CD8-positive, alpha-beta memory T cell (primary cell): ENCODE measurements at places on chromosomes 11 and 22.

GRCh38 chr11:14184028-14184940 is 174.7 kb downstream of the RRAS2 start:
- DNase-seq, result no peak

- no peak for DNase-seq
These were observed 4.5 kb upstream of the TMEM223 start for GRCh38 chr11:62796281-62796680.

DNA sequence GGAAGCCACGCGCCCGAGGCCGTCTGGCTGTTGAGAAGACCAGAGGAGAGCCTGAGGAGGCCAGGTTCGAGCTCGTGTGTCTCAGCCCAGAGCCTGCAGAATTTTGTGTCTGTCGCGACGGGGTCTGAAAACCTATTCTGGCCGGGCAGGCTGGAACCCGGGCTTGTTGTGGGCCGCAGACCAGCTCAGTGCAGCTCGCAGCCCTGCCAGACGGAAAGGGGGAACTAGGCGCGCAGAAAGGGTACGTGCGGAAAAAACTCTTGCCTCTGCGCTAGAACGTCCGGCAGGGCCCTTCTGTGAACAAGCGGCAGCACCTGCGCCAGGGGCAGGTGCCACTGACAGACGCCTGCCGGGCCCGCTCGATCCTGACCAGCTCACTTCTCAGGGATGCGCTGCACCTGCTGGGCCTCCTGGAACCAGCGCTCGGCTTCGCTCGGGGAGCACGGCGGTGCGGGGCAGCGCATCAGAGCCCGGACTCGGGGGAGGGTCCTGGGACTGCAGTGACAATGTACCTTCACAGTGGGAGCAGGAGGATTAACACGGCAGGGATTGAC is 409.3 kb downstream of the BRD1 start:
- DNase-seq, result no peak

GRCh38 chr11:123509737-123510578 is 79.9 kb downstream of the GRAMD1B start:
- DNase-seq, result no peak

GRCh38 chr22:48952256-48953102 is 875.2 kb downstream of the BRD1 start:
- DNase-seq, result no peak

- no peak for DNase-seq
These were observed 2.6 kb upstream of the P2RY6 start for GRCh38 chr11:73269459-73270015.

DNA sequence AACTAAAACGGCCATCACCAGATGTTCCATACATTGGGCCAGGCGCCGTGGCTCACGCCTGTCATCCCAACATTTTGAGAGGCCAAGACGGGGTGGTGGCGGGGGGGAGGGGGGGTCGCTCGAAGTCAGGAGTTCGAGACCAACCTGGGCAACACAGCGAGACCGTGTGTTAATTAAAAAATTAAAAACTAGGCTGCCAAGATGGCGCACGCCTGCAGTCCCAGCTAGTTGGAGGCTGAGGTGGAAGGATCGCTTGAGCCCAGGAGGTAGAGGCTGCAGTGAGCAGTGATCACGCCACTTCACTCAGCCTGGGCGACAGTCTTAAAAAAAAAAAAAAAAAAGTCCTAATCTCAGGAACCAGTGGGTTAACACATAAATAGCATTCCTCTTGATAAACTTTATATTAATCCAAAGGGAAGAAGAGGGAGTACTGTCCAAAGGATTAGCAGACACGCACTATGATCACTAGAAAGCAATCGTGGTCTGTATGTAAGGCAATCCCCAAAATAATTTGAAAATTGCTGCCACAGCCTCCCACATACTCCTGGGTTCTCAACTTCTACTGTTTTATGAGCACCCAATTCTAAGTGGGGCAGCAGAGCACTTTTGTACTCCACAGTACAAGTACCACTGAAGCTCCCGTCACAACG is 604 bp downstream of the PUS3 start:
- no peak for DNase-seq

DNA sequence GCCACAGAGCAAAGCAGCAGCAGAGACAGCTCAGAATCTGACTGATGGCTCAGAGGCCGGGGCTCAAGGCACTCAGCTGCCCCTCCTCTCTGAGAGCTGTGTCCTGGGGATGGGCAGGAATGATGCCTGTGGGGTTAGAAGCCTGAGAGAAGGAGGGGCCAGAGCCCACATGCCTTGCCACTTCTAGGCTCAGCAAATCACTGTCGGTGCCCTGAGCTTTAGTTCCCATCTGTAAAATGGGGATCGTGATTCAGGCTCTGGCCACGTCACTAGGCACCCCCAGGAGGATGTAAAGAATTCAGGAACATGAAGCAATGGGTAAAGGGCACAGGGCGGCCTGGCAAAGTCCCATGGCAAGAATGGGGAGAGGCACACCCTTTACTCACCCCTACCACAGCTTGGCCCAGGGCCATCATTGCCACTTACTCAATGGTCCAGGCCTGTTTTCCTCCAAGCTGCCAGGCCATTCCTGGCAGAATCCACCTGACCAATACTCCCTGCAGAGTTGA is 3.4 kb upstream of the CDC42EP2 start:
- DNase-seq, result no peak

DNA sequence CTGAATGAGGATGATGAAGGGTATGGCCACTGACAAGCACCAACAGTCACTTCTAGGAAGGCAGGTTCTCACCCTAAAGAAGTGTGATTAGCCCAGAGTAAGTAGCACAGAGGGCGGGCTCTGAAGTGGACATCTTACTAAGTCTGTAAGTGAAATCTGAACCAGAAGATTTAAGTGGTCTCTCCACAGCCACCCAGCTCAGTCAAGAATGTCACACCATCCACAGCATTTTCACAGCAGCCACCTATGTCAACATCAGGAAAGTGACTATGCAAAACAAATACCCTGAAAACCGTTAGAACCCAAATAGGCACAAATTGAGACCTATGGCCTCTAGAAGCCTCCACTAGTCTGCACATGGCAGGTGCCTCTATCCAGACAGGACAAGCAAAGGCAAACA is 23.0 kb upstream of the STK33 start:
- DNase-seq, result no peak

DNA sequence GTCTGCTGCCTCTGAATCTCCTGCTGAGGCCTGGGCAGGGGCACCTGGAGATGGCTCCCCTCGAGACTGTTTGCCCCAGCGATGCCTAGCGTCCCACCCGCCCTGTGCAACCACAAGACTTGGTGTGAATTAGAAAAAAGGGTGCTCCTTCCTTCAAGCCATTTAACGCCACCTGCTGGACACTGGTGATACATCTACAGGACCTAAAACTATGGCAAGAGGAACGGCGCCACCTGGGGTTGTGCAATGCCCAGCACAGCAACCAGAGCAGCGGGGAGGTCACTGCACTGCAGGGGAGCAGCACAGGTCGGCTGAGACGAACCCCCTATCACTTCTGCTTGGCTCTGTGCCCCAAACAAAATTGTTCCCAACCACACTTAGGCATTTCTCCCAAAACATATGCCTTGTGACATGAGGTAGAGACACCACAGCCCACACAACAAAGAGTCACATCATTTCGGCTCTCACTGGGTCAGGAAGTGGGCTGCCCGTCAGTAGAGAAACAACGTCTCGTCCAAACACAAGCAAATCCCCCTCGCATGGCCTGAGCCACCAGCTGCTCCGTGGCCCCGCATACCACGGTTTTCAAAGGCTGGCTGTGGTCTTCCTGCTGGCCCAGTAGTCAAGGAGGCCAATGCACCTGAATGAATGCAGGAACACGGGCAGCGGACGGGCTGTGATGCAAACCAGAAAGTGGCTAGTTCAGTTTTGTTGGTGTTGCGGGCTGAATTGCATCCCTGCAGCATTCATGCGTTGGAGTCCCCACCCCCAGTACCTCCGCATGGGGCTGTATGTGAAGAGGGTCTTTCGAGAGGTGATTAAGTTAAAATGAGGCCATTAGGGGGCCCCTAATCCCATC is 171.9 kb downstream of the SHANK2 start:
- DNase-seq, result no peak

- no peak for DNase-seq
These were observed 5.0 kb downstream of the ZP1 start for GRCh38 chr11:60872124-60872960.

DNA sequence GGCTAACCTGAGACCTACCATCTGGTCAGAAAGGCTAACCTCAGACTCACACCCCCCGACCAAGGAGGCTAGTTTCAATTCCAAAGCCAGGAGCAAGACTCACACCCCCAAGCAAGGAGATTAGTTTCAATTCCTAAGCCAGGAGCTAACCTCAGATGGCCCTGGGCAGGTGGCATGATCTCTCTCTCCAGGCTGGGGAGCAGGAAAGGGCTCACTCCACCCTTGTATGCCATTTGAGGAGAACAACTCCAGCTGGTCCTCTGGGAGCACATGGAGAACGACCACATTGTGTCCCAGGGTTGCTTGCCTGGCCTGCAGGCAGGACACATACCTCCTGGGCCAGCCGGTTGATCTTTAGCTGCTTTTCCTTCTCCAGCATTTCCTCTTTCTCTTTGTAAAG is 32.6 kb downstream of the USH1C start:
- DNase-seq, result no peak

DNA sequence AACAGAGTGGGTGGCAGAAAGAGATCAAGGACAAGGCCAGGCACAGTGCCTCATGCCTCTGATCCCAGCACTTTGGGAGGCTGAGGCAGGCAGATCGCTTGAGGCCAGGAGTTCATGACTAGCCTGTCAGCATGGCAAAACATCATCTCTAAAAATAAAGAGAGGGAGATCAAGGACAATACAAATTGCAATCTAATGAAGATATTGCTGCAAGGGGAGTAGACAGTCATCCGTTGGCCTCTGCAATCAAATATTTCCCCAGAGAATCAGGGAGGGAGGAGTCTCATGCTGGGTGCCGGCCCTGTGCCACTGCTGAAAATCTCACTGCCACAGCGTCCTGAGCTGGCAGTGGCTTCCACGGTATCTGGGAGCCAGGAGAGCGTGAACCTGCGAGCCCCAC is 19.4 kb upstream of the IL17RA start:
- DNase-seq, result no peak

DNA sequence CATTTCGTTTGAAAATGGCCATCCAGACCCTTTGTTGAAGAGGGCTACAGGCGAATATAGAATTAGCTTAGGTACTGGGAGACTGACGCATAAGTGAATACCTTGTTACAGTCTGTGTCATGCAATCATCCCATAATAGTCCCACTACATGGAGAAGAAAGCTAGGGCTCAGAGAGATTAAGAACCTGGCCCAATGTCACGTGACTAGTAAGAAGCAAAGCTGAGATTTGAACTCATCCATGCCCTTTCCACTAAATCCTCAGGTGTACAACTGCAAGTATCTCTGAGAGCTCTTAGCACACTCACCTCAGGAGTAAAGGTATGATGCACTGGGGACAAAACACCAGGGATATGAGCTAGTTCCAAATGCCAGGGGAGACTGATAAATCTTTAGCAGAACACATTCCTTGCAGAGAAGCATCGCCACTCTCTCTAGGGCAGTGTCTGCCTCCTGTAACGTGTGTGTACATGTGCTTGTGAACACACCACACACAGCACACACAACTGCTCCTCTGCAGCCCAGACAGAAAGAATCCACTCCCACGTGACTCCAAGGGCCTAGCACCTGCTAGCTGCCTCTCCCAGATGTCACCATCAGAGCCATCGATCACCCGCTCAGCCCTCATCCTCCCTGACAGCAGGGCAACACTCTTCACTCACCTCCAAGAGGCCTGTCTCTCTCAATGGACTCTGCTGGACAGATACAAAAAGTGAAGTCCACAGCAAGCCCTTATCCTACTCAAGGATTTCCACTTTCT is 402.8 kb downstream of the NXPE2 start:
- no peak for DNase-seq

DNA sequence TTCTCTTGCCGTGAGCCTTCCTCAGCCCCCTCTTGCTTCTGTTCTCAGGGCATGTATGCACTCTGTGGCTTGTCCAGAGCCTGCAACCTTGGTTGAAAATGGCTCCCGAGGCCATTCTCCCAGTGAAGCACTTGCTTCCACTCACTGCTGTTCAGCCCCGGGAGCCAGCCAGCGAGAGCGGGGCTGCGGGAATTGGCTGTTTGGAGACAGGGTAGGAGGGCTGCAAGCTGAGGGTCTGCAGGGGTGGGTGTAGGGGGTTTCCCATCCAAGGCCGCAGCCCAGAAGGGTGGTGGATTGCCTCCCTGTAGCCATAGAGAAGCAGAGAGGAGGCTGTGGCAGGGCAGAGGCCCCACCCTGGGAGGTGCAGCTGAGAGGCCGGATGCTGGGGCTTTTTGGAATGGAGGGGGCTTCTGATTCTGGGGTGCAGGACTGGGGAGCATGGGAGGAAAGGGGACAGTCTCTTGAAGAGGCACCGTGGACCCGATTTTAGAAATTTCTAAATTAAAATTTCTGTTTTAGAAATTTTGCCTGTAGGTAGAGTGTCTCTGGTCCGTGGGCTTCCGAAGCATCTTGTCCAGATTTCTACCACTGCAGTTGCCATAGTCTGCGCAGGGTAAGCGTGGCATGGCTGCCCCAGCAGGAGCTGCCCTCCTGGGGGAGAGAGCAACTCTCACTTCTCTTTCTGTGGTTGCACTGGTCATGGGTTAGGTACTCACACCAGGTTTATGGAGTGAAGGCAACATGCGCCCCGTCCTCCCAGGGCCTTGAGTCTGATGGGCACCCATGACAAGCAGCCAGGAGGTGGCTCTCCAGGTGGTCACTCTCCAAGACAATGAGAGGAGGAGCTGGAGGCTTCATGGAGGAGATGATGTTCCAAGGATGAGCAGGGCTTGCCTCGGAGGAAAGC is 100.2 kb downstream of the TBC1D22A start:
- DNase-seq, result no peak

- no peak for DNase-seq
These were observed 200.5 kb upstream of the LRRC4C start for GRCh38 chr11:41659985-41660384.

DNA sequence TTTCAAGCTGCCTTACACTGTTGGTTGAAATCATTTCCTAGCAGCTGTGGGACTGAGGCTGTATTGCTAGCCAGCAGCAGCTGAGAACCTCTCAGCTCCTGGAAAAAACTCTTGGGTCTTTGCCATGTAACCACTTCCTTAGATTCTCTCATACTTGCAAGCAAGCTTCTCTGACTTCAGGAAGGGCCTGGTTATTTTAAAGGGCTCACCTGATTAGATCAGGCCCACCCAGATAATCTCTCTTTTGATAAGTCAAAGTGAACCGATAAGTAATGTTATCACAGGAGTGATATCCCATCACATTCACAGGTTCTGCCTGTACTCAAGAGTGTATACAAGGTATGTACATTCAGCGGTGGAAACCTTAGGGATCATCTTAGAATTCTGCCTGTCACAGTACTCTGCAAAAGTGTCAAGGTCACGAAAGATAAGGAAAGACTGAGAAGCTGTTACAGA is 7.4 kb upstream of the CLPB start:
- no peak for DNase-seq

DNA sequence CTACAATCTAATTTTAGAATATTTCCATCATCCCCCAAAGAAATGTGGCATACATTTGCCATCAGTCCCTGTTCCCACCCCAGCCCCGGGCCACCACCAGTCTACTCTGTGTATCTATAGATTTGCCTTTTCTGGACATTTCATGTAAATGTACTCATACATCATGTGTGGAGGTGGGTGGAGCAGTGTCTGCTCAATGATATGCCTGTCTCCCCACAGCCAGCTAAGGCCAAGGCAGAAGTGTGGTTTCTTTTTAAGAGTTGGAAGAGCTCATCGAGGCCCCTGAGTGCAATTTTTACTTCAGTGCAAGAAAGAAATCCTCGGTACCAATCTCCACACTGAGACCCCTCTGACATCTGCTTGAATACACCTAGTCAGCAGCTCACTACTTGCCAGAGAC is 80.5 kb downstream of the TP53I11 start:
- DNase-seq, result no peak
